ENCODE measurements at places on chromosomes 12 and 14.

DNA sequence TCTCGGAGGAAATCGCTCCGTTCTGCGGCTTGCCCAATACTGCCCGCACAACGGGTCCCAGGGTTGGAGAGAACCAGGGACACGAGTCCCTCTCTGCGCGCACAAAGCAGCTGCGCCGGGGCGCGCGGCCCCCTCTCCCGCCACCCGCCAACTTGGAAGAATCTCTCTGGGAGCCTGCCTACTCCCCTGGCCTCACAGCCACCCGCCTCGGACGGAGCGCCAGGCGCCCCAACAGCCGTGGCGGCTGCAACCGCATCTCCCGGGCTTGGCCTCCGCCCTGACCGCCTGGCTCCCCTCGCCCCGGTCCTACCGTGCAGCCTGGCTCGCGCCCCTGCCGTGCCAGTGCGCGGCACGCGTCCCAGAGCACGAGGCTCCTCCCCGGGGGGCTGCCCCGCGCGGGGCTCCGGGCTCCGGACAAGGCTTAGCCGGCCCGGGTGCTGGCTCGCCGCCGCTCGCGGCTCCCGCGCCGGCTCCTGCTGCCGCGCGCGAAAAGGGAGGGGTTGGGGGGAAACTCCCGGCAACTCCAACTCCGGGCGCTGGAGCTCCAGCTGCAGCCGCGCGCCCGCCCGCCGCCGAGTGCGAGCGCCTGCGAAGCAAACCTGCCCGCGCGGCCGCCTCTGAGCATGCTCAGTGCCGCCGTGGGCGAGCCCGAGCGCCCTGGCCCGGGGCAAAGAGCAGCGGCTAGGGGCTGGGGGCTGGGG, at the start of gene STXBP6:
Gene STXBP6 (minus strand): TSS at position 580 of the 701 bp plus-strand sequence. CDS start 75,329 bp downstream, outside the sequence.
- DNase-seq = peak; percentile 63

- DNase-seq = no peak
Observed at GRCh38 chr12:46108721-46109120, 118.3 kb upstream of the SCAF11 start.

GRCh38 chr12:124980098-124980892, 8.6 kb downstream of the DHX37 start:
- DNase-seq = no peak

GRCh38 chr12:117140397-117141096, 41.3 kb upstream of the TESC start:
- DNase-seq = no peak

GRCh38 chr12:55044135-55044534, 24.4 kb downstream of the NEUROD4 start:
- no peak for DNase-seq

DNA sequence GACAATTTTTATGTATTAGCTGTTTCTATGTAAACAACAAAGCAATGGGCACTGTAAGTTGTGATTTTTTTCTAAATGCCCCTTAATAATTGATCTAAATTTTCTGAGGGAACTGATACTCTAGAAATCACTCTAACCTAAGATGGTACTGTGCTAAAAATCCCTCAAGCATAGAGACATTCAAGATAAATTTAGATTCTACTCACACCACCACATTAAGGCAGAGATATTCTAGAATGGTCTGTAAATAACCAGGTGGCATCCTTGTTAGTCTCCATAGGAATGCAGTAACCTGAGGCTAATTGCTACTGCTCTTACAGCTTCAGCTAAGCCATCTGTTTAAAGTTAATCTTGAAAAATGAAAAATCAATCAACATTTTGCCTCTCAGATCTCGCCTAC, 87.3 kb downstream of the SLC41A2 start:
- no peak for DNase-seq

DNA sequence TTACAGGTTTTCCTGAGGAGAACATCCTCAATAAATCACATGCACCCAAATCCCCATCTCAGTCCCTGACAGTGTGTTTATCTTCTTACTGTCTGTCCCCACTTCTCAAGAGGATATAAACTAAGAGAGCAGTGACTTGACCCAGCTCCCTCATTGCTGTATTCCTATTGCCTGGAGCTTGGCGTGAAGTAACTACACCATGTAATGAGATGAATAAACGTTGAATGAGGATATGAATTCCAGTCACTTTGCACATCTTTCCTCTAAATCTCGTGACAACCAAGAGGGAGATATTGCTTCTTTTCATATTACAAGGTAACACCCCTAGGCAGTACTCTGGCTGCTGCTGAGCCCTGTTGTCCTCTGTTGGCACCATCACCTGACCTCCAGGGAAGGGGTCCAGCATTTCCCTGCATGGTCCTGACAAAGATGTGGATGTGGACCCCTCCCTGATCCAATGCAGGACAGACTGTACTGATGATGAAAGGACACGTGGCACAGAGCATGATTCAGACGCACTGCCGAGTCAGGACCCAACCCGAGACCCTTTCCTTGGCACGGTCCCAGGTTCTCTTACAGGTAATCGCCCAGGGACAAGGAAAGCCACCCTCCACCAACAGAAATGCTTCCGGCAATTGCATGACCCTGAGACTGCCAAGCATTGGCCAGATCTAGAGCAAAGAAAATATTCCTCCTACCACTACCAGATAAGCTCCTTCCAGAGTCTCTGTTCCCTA, 47.7 kb upstream of the CPM start:
- DNase-seq = no peak

GRCh38 chr12:112869778-112870177, 37.0 kb upstream of the OAS1 start:
- DNase-seq = no peak

DNA sequence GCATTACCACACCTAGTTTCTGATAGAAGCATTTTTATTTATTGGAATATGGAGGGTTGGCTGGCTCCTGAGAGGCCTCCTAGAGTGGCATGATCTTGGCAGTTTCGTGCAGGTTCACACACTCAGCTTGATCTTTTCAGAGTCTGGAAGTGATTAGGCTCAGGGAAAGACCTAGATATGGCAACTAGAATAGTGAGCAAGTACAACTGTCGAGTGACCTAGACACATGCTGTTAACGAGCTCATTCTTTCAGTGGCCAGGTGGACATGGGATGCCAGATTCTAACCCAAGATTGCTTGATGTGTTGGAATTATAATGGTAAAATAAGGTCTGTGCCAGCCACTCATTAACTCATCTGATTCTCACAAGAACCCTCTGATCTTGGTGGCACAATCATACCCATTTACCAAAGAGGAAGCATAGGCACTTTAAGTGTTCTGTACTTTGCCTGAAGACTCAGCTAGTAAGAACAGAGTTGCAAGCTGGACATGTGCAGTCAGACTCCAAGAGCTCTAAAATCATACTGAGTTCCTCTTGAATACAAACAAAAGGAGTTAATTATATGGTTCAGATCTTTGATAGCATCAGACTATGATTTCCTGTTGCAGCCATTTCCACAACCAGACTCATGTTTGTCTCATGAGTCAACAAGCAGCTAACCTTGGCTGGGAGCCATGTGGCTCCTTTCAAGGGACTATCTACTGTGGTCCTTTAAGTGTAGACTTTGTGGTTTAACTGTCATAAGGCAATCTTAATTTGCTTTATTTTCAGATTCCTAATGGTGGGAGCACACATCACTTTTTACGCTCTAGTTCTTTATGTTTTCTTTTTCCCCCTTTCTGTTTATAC, 144.2 kb downstream of the PLEKHA5 start:
- peak; percentile 97 for DNase-seq

GRCh38 chr14:25250516-25250915, 200.6 kb upstream of the STXBP6 start:
- no peak for DNase-seq

DNA sequence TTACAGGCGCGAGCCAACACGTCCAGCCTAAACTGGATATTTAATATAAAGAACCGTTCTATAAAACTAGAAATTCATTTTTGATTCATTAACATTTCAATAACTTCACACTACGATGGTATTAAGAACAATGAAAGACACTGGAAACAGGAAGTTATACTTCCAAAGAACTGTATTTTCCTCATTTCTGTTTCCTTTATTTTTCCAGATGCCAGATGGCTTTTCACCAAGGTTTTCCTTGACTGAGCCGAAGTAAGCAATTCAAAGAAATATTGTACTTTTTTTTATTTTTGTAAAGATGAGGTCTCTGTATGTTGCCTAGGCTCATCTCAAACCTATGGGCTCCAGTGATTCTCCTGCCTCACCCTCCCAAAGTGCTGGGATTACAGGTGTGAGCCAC, 28.2 kb downstream of the EEA1 start:
- DNase-seq = no peak

DNA sequence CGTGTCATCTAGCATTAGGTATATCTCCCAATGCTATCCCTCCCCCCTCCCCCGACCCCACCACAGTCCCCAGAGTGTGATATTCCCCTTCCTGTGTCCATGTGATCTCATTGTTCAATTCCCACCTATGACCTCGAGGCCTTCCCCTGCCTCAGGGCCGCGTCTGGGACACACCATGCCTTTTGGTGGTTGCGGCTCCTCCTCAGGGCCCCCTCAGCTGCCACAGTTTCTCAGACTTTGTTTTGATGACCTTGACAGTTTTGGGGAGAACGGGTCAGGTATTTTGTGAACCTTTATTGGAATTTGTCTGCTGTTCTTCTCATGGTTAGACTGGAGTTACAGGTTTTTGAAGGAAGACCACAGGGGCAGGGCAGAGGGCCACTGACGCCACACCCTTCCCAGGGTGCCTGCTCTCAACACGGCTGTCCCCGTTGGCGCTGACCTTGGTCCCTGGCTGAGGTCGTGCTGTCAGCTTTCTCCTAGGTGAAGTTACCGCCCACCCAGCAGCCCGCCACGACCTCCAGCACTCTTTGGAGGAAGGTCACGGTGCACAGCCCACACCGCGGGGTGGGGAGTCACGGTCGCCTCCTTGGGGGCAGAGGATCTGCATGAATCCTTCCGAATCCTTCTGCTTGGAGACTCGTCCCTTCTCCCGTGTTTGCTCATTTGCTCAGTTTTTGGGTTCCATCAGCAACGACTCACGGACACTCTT, 130.5 kb downstream of the KIF26A start:
- no peak for DNase-seq

Measured in kidney tubule cell (primary cell).